ENCODE measurements at places on chromosomes 16 and 17.

- no peak for DNase-seq
Measured at GRCh38 chr16:65384441-65384840, 262.6 kb upstream of the CDH11 start.

DNA sequence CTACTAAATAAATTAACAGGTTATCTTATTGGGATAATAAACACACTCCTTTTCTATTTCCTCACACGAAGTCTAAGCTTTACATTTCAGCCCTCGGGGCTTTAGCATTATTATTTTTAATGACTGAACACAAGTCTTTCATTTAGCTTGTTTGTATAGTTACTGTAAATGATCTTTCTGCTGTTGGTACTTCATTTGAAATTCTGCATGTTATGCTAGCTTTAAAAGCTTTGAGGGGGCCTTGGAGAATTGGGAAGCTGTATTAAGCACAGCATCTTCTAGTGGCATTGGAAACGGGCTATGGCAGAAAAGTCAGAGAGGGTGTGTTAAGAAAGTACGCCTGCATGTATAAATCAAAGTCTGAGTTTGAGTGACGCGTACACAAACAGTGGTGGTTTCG lies 243.7 kb downstream of the FTO start:
- no peak for DNase-seq

DNA sequence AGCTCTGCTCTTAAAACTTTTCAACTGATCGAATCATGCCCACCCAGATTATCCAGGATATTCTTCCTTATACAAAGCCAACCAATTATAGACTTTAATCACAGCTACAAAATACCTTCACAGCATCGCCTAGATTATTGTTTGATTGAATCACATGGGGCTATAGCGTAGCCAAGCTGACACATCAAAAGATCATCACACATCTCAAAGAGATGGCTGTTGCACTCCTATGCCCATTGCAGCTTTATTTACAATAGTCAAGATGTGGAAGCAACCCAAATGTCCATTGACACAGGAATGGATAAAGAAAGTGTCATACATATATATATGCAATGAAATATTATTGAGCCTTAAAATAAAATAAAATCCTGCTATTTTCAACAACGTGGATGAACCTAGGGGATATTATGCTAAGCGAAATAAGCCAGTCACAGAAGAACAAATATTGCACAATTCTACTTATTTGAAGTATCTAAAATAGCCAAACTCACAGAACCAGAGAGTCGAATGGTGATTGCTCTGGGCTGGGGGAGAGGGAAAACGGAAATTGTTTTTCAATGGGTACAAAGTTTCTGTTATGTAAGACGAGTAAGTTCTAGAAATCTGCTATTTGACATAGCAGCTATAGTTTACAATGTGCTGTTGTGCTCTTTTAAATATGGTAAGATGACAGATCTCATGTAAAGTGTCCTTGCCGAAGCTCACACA lies 60.9 kb upstream of the ERCC4 start:
- DNase-seq = no peak

GRCh38 chr17:57541472-57542394 lies 203.4 kb downstream of the CCDC182 start:
- no peak for DNase-seq

GRCh38 chr17:81863123-81863675 lies 2.9 kb upstream of the P4HB start:
- DNase-seq = no peak

GRCh38 chr16:51442141-51442870 lies 291.2 kb upstream of the SALL1 start:
- DNase-seq = no peak

GRCh38 chr16:66798161-66798560 lies 3.2 kb downstream of the TERB1 start:
- no peak for DNase-seq

GRCh38 chr16:82082543-82083244 lies 47.6 kb downstream of the HSD17B2 start:
- no peak for DNase-seq

- no peak for DNase-seq
Measured at GRCh38 chr17:561116-561515, 153.5 kb downstream of the VPS53 start.

DNA sequence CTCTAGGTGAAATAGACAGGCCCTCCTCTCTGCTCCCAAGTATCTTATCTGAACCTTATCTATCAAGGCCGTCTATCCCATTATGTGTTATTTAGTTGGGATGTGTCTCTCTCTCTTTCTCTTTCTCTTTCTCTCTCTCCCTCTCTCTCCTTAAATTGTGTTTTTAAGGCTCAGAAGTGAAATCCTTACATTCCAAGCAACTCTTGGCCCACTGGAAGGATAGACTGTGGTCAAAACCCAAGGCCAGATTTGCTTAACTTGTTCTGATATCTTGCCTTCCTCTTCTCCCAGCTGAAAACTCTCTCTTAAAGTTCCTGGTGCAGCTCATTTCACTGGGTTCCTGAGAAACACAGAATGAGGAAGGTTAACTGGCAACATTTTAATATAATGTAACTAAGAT lies 14.7 kb downstream of the CDRT4 start:
- DNase-seq = no peak

DNA sequence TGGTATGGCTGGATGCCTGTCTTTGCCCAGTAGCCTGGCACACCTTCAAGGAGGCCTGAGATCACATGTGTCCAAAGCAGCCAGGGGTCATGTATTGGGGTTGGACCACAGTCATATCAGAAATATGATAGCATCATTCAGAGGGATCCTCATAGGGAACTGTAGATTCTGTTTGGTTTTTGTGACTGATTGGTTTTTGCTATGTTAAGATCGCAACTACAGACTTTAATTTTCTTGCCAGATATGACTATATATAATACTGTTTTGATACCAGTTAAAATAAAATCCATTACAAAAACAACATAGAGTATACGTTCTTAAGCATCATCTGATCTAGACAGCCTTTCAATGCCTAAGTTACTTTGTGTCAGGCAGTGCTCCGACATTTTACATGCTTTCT lies 11.8 kb upstream of the SMPD3 start:
- DNase-seq = no peak

GRCh38 chr17:1714980-1715802 lies 5.0 kb upstream of the TLCD2 start:
- no peak for DNase-seq

- no peak for DNase-seq
Measured at GRCh38 chr17:35906926-35907637, 23.5 kb downstream of the RDM1 start.

DNA sequence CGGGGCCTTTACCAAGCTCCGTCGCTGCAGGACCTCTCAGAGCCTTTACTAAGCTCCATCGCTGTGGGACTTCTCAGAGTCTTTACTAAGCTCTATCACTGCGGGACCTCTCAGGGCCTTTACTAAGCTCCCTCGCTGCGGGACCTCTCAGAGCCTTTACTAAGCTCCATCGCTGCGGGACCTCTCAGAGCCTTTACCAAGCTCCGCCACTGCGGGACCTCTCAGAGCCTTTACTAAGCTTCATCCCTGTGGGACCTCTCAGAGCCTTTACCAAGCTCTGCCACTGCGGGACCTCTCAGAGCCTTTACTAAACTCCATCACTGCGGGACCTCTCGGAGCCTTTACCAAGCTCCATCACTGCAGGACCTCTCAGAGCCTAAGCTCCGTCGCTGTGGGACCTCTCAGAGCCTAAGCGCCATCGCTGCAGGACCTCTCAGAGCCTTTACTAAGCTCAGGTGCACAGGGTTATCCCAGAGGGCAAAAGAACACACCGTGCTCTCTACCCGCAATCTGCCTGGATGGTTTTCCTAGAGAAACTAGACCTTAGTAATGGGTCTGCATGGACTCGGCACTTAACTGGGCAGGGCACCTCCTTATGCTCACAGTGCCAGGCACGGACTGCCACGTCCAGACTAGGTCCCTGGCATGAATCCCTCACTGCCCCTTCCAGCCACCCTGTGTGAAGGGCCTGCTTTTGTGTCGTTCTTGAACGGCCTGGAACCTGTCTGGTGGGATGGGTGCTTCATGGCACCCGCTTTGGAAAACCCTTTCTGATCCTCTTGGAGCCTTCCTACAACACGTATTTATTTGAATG lies 69.2 kb upstream of the DOC2B start:
- DNase-seq = no peak

DNA sequence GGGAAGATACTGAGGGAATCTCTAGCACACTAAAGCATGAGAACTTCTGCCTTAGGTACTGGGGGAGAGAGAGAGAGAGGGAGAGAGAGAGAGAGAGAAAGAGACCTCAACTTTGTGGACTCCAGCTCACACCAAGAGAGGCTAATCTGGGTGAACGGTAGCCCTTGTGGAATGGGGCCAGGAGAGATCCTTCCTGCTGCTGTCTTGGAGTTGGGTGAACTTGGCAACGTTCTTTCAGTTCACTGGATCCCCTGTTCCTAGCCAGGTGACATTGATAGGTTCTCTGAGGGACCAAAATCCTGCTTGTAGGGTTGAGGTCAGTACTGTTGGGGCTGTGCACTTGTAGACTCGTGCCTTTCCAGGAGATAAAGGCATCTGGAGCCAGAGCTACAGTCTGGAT lies 26.5 kb upstream of the WFIKKN2 start:
- no peak for DNase-seq

DNA sequence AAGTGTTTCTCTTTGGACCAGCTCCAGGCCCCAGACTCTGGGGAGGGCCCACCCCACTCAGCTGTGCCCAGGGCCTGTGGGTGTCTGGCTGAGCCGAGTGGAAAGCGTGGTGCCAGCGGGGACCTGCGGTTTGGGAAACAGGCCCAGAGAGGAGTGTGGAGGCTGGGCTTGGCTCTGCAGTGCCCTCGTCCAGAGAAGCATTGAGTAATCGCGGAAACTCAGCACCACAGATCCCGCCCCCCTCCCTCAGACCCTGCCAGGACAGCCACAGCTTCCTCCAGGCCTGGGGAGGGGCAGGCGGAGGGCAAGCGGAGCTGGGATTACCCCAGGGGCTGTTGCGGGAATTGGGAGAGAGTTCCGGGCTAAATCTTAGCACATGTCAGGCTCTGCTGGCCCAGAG lies 14.6 kb upstream of the PITPNA start:
- DNase-seq = peak; percentile 41

DNA sequence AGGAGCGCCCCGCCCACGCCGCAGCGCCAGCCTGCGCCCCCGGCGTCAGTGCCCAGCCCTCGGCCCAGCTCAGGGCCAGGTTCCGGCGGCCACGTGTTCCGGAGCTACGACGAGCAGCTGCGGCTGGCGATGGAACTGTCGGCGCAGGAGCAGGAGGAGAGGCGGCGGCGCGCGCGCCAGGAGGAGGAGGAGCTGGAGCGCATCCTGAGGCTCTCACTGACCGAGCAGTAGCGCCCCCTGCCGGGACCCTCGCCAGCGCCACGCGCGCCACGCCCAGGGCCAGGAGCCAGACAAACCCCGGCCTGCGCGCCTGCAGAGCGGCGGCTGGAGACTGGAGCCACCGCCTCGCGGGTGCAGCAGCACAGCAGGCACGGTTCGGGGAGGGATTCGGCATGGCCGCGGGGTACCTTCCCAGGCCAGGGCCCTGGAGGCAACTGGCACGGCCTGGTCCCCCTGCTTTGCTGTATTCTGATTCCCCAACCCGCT lies 9.3 kb downstream of the CORO6 start:
- DNase-seq = peak; percentile 81

DNA sequence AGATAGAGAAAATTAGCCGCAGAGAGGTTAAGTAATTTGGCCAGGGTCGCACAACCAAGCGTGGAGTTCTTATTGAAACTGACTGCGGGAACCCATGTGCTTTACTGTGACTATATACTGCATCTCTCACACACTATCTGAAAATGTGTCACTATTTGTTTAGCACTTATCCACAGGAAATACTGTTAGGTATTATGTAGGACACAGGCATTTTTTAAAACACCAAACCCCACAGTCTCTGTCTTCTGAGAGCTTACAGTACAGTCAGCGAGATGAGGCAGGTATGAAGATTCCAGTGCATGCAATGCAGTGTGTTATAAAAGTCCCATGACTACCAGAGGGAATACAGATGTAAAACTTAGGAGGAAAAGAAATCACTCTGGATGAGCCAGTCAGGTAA lies 11.3 kb downstream of the RBL2 start:
- no peak for DNase-seq

DNA sequence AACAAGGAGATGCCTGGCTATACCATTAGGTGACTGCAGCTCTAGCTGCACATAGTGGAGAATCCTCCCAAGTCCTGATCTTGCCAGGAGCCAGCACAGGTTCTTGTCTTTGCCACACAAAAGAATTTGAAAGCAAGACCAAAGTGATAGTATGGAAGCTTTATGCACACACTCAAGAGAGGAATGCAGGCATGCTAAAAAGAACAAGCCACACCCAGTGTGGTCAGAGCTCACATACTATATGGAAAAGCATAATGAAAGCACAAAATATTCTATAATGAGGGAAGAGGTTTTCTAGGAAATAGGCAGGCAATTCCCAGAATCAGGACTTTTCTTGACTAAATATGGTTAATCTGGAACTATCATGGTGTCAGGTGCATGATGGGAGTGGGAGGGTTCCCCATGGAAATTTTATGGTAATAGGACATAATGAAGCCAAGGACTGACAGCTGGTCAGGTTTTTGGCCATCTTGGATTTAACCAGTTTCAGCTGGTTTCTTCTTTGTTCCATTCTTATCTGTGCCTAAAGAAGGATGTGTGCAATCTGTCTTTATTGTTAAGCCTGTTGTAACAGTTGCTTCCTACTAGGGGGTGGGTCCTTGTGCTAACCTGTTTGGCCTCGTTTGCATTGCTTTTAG lies 171.6 kb downstream of the ZNF18 start:
- no peak for DNase-seq

DNA sequence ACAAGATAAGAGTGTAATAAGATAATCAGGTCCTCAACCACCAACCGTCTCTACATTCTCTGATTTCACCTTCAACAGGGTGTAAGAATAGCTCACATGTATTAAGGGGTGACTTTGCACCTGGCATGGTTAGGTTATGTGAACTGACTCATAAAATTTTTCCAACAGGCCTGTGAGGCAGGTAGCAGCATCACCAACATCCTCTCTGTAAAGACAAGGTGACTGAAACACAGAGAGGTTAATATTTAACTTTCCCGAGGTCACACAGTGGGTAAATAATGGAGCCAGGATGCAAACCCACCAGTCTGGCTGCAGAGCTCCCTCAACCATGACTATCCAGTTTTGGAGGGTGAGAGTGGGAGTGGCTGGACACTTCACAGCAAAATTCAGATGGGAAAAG lies 317.2 kb downstream of the C16orf95 start:
- no peak for DNase-seq

GRCh38 chr17:28760601-28761562 lies 17.1 kb downstream of the TRAF4 start:
- peak; percentile 89 for DNase-seq
